B cell (primary cell): ENCODE measurements at places on chromosomes 5 and 9.

DNA sequence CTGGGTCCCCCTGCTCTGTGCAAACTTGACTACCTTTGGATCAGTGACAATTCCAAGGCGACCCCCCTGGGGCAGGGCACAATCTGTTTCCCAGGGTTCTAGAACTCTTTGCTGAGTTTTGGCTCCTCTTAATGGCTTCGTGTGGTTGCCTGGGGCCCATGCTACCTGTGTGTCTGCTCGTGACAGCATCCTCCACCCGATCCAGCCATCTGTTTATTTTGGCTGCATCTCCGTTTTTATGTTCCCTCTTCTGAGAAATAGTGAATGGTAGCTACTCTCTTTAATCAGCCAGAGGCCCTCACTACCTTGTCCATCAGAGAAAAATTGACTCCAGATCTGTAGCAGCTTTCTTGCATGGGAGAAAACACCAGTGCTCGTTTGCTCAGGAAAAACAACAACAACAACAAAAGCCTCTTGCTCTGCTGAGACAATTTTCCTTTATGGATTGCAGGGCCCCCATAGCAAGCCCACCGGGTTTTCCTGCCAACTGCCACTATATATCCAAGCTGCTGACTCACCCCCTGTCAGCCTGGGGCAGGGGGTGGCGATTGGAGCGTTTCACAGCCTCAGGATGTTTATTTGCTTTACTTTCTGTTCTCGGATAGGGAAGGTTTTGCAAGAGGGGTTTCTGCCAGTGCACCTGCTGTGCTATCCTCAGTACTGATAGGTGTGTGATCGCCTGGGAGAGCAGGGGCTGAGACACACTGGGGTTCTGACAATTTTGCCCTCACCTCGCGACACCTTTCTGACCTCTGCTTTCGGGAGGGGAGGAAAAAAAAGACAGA is 607.8 kb downstream of the BNC2 start:
- DNase-seq = no peak
- no peaks in the 10 kb centered on the region for H3K36me3 ChIP-seq
- H3K4me1 ChIP-seq = no peaks in the 10 kb centered on the region
- no peaks in the 10 kb centered on the region for H3K27me3 ChIP-seq

GRCh38 chr5:1016036-1016435 is 7.4 kb downstream of the NKD2 start:
- no peak overlapping the region for H3K4me3 ChIP-seq
- no peaks in the 10 kb centered on the region for H3K36me3 ChIP-seq
- H3K27ac ChIP-seq = no peak overlapping the region
- no peaks in the 10 kb centered on the region for H3K4me1 ChIP-seq
- no peak for DNase-seq

DNA sequence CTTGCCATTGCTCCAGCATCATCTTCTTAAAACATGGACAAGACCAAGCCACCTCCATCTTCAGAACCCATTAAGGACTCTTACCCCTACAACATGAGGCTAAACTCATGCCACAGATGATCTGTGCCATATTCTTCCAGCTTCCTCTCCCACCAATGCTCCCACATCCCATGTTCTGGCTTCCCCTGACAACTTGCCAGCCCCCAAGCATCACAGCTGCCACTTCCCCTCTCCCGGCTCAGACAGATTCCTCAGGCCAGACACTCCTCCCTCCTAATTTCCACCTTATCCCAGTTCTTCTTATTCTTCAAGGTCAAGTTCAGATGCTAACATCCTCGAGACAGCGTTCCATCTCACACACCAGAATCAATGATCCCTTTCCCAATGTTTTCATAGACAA is 57.8 kb downstream of the ANKH start:
- H3K4me1 ChIP-seq = peaks cover 42% of the 10 kb centered on the region
- no peaks in the 10 kb centered on the region for H3K27me3 ChIP-seq
- no peaks in the 10 kb centered on the region for H3K36me3 ChIP-seq
- no peak for DNase-seq
- no peak overlapping the region for H3K27ac ChIP-seq

- H3K4me1 ChIP-seq = no peaks in the 10 kb centered on the region
- peaks cover 85% of the 10 kb centered on the region for H3K36me3 ChIP-seq
- H3K27me3 ChIP-seq = no peaks in the 10 kb centered on the region
- DNase-seq = no peak
- H3K4me3 ChIP-seq = no peak overlapping the region
- no peak overlapping the region for H3K27ac ChIP-seq
These were observed 21.1 kb downstream of the DDX31 start for GRCh38 chr9:132648685-132649084.

DNA sequence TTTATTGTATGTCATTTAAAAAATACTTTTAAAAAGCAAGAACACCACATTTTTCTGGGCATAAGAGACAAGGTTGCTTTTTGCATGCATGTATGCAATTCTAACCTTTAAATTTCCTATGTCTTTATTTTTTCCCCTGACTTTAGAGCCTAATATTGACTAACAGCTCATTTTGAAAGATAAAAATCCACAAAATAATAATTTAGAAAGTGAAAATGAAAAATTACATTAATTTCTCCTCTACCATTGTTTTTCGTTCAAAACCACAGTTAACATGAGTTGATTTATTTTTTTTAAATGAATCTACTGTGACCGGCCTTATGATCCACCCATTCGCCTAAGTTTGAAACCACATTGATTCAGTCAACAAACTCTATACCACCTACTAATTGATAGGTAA is 137.5 kb upstream of the CDKN2B start:
- no peak overlapping the region for H3K27ac ChIP-seq
- no peak overlapping the region for H3K4me3 ChIP-seq
- H3K36me3 ChIP-seq = no peaks in the 10 kb centered on the region
- H3K4me1 ChIP-seq = no peaks in the 10 kb centered on the region
- DNase-seq = no peak
- no peaks in the 10 kb centered on the region for H3K27me3 ChIP-seq
